Naive thymus-derived CD4-positive, alpha-beta T cell (primary cell): ENCODE measurements at places on chromosomes 4 and X. TPM values are rescaled to one million over a fixed set of nuclear protein-coding genes. Genes with fewer than 3 reads are reported as not detected.

Gene PRSS48
- total RNA-seq, result not detected in 2 replicates

Gene NXF2
- total RNA-seq, result not detected

Gene NSG1
- 1.4 and 1.6 TPM in 2 replicates for total RNA-seq

Gene ENPEP
- not detected for total RNA-seq

Gene HADH
- 17.1 TPM for total RNA-seq

Gene ACOX3
- 10.9 TPM for total RNA-seq

Gene HDX
- 2.1 and 3.4 TPM in 2 replicates for total RNA-seq

Gene TMEM271
- total RNA-seq, result not detected in 2 replicates

Gene PNMA6A
- 0.56 TPM for total RNA-seq

Gene NCAPG
- total RNA-seq, result 0.35 TPM

Gene CDS1
- total RNA-seq, result 0.72 TPM

Gene SYTL5
- not detected in 2 replicates for total RNA-seq

Gene TRMT10A
- total RNA-seq, result 8.0 TPM

Gene AKAP14
- not detected for total RNA-seq

Gene EXOSC9
- total RNA-seq, result 55.0 TPM

Gene SSX3
- not detected in 2 replicates for total RNA-seq

Gene IL1RAPL1
- not detected for total RNA-seq

Gene GNRHR
- not detected for total RNA-seq

Gene NHS
- 2.6 TPM for total RNA-seq

Gene SSX2
- total RNA-seq, result not detected

Gene USP17L30
- not detected in 2 replicates for total RNA-seq

Gene SLC25A53
- total RNA-seq, result 6.3 and 7.2 TPM in 2 replicates

Gene GLRB
- total RNA-seq, result not detected

Gene FAM156B
- total RNA-seq, result 7.4 TPM

Gene UNC5C
- total RNA-seq, result not detected
